ENCODE measurements at places on chromosomes 1 and 21.

DNA sequence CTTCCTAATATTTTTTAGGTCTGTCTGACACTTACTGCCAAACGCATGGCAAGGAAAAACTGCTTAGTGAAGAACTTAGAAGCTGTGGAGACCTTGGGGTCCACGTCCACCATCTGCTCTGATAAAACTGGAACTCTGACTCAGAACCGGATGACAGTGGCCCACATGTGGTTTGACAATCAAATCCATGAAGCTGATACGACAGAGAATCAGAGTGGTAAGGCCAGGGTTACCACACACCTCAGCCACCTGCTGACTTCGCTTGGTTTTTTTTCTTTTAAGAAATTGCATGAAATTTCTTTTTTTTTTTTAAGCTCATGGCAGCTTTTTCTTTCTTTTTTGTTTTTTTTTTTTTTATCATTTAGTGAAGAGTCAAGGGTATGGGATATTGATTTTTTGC is 17.2 kb downstream of the ATP1A1 start:
- H3K27ac ChIP-seq: no peak overlapping the region
- H3K27me3 ChIP-seq: no peaks in the 10 kb centered on the region
- no peak overlapping the region for H3K4me3 ChIP-seq
- peaks cover 10% of the 10 kb centered on the region for H3K36me3 ChIP-seq
- H3K4me1 ChIP-seq: peaks cover 43% of the 10 kb centered on the region

DNA sequence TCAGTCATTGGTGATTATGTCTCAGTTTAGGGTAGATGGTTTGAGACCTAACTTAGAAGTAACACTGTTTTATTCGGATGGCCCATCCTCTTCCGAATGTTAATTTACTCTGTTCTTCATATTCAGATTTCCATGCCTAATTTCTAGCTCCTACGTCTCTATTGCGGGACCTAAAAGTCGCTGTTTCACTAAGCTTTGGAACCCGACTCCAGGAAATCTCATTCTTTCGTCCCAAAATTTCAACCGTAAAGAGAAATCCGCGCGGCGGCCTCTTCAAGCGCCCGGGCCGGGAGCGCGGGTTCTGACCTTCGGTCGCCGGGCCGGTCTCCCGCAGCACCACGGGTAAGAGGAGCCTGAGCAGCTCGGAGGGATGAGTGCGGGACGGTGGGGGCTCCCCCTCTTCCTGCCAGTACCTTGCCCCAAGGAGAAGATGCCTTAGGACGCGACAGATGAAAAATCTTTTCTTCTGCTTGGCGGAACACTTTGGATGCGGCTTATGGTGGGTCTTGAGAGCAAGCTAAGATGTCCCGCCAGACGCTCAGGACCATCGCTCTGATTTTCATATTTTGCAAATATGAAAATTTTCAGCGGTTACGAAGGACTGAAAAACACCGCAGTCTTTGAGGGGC is 128.7 kb downstream of the PPIAL4G start:
- H3K36me3 ChIP-seq: no peaks in the 10 kb centered on the region
- H3K27ac ChIP-seq: no peak overlapping the region
- H3K27me3 ChIP-seq: no peaks in the 10 kb centered on the region
- no peak for DNase-seq
- H3K4me3 ChIP-seq: no peak overlapping the region

- no peak overlapping the region for H3K4me3 ChIP-seq
- H3K36me3 ChIP-seq: no peaks in the 10 kb centered on the region
- no peak overlapping the region for H3K27ac ChIP-seq
- peaks cover 17% of the 10 kb centered on the region for H3K4me1 ChIP-seq
Observed at GRCh38 chr1:197659171-197659570, 116.1 kb downstream of the DENND1B start.

- no peak for DNase-seq
- H3K4me3 ChIP-seq: no peak overlapping the region
- H3K36me3 ChIP-seq: no peaks in the 10 kb centered on the region
- no peak overlapping the region for H3K27ac ChIP-seq
Observed at GRCh38 chr1:154840269-154841176, 29.6 kb downstream of the KCNN3 start.

DNA sequence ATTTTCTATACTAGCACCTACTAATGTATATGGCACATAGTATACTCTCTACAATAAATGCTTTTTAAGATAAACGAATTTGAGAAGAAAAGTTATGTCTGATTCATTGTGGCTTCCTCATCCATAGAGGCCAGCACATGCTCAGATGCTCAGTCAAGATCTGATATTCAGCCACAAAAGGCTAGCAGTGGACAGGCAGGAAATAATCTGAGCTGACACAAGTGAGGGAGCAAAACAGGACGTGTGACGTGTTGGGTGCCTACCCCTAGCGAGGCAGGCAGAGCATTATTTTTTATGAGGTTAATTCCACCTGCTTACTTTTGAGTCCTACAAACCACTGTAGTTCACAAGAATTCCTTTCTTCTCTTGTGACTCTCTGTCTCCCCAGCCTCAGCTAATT is 550.9 kb downstream of the SMYD3 start:
- no peak for DNase-seq
- peaks cover 7% of the 10 kb centered on the region for H3K4me1 ChIP-seq
- no peak overlapping the region for H3K27ac ChIP-seq
- no peak overlapping the region for H3K4me3 ChIP-seq

DNA sequence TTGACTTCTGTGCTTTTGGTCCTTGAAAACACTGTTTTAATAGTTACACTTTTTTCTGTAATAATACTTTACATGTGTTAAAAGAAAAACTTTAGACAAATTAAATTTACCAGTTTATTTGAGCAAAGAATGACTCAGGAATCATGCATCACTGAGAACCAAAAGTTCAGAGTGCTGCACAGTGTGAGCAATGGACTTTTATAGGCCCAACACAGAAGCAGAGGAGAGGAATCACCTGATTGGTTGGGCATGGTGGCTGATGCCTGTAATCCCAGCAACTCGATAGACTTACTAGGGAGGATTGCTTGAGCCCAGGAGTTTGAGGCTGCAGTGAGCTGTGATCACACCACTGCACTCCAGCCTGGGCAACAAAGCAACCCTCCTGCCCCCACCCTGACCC is 29.3 kb downstream of the ZNF648 start:
- no peaks in the 10 kb centered on the region for H3K36me3 ChIP-seq
- H3K4me1 ChIP-seq: peaks cover 10% of the 10 kb centered on the region
- DNase-seq: no peak
- no peak overlapping the region for H3K27ac ChIP-seq

- H3K27me3 ChIP-seq: no peaks in the 10 kb centered on the region
- H3K4me3 ChIP-seq: no peak overlapping the region
- DNase-seq: no peak
- no peaks in the 10 kb centered on the region for H3K36me3 ChIP-seq
- no peaks in the 10 kb centered on the region for H3K4me1 ChIP-seq
Observed at GRCh38 chr1:160756849-160757201, 17.8 kb downstream of the SLAMF7 start.

- H3K36me3 ChIP-seq: no peaks in the 10 kb centered on the region
- no peaks in the 10 kb centered on the region for H3K27me3 ChIP-seq
- H3K4me1 ChIP-seq: peaks cover 73% of the 10 kb centered on the region
- DNase-seq: no peak
Observed at GRCh38 chr1:67575861-67576260, 109.1 kb upstream of the GADD45A start.

GRCh38 chr1:206900149-206900548 is 2.9 kb downstream of the IL24 start:
- H3K4me3 ChIP-seq: no peak overlapping the region
- peaks cover 10% of the 10 kb centered on the region for H3K4me1 ChIP-seq
- no peak for DNase-seq
- no peak overlapping the region for H3K27ac ChIP-seq

DNA sequence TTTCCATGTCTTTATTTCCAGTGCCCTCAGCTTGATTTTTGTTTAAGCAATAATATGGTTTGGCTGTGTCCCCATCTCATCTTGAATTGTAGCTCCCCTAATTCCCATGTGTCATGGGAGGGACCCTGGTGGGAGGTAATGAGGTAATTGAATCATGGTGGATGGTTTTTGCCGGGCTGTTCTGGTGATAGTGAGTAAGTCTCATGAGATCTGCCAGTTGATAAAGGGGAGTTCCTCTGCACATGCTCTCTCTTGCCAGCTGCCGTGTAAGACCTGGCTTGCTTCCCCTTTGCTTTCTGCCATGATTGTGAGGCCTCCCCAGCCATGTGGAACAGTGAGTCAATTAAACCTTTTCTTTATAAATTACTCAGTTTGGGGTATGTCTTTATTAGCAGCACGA is 559.6 kb upstream of the ADAMTS5 start:
- H3K36me3 ChIP-seq: no peaks in the 10 kb centered on the region
- H3K27me3 ChIP-seq: no peaks in the 10 kb centered on the region
- no peak overlapping the region for H3K27ac ChIP-seq
- H3K4me1 ChIP-seq: no peaks in the 10 kb centered on the region
- no peak for DNase-seq

GRCh38 chr1:179310721-179311120 is 17.1 kb downstream of the SOAT1 start:
- no peak overlapping the region for H3K4me3 ChIP-seq
- no peak overlapping the region for H3K27ac ChIP-seq
- H3K4me1 ChIP-seq: peaks cover 9% of the 10 kb centered on the region
- H3K27me3 ChIP-seq: no peaks in the 10 kb centered on the region
- H3K36me3 ChIP-seq: no peaks in the 10 kb centered on the region

DNA sequence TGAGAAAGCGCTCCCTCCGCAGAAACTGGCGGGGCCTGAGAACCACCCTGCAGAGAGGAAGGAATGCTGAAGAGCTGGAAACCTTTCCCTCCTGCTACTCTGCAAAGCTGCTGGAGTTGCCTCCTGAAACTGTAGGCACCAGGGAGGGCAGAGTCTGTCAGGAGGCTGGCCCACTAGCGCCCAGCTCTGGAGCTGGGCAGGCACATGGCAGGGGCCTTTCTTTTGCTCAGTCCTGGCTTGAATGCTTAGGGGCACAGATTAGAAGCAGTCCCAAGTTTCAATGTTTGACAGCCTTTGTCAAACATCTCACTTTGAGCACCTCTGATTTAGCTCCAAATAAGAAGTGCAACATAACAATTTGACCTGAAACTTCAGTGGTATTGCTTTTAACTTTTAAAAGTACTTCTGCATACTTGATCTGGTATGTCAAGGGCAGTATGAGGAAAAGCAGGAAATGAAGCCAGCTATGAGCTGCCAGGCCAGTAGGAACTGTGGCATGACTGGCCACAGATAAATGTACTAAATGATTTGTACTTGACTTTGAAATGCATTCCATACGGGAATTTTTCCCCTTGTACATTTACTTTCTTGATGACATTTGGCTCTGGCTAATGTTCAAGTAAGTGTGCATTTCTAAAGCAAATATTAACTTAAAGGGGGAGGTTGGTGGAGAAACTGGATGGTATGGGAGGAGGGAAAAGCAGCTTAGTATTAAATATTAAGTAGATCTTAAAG is 7.2 kb downstream of the C1orf116 start:
- H3K27me3 ChIP-seq: no peaks in the 10 kb centered on the region
- no peak overlapping the region for H3K4me3 ChIP-seq
- peak overlapping the region; percentile 91 for H3K27ac ChIP-seq
- peaks cover 87% of the 10 kb centered on the region for H3K4me1 ChIP-seq
- H3K36me3 ChIP-seq: no peaks in the 10 kb centered on the region

GRCh38 chr1:91783423-91784170 is 102.4 kb downstream of the TGFBR3 start:
- H3K4me3 ChIP-seq: no peak overlapping the region
- H3K4me1 ChIP-seq: peaks cover 25% of the 10 kb centered on the region

GRCh38 chr1:56758135-56758534 is 61.1 kb downstream of the FYB2 start:
- H3K27ac ChIP-seq: no peak overlapping the region
- no peaks in the 10 kb centered on the region for H3K27me3 ChIP-seq
- H3K4me3 ChIP-seq: no peak overlapping the region
- no peaks in the 10 kb centered on the region for H3K36me3 ChIP-seq
- peak; percentile 31 for DNase-seq

DNA sequence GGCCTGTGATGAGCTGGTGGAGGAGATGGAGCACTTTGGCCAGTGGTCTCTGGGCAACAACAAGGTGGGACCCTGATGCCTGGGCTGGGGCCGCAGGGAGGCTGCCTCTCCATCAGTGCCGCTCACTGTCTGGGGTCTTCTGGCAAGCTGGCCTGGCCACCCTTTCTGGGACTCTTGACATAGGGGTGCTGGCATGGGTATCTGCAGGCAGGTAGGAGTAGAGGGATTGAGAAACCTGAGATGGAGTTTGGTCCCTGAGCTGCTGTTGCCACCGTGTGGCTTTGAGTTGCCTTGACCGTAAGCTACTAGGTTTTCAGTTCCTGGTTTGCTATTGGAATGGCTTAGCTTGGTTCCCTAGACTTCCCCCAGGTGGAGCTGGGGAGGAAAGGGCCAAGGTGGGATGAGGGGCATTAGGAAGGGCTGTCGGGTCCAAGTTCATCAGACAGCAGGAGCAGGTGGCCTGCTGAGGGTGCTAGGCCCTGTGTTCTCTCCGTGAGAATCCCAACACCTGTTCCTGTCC is 13.2 kb upstream of the MFN2 start:
- DNase-seq: peak; percentile 85
- H3K27ac ChIP-seq: peak overlapping the region; percentile 14
- H3K4me3 ChIP-seq: no peak overlapping the region
- no peaks in the 10 kb centered on the region for H3K27me3 ChIP-seq

DNA sequence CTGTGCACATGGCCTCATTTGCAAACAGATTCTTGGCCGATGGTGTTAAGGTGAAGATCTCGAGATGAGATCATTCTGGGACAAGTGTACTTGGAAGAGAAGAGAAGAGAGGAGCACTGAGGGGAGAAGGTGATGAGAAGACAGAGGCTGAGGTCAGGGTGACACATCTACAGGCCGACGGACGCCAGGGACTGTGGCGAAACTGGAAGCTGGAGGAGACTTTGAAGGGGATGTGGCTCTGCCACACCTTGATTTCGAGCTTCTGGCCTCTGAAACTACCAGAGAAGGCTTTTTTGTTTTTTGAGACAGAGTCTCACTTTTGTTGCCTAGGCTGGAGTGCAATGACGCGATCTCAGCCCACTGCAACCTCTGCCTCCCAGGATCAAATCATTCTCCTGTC is 137.5 kb upstream of the TMEM51 start:
- no peak overlapping the region for H3K4me3 ChIP-seq
- no peak overlapping the region for H3K27ac ChIP-seq
- no peaks in the 10 kb centered on the region for H3K4me1 ChIP-seq
- no peaks in the 10 kb centered on the region for H3K27me3 ChIP-seq
- H3K36me3 ChIP-seq: no peaks in the 10 kb centered on the region

Measured in body of pancreas (tissue), 4 donors.